Natural killer cell (primary cell): ENCODE measurements at places on chromosomes 6 and 20. TPM values are rescaled to one million over a fixed set of nuclear protein-coding genes. Genes with fewer than 3 reads are reported as not detected.
A peak's percentile ranks its signal among the peaks of the same experiment; 100 is the strongest.

DNA sequence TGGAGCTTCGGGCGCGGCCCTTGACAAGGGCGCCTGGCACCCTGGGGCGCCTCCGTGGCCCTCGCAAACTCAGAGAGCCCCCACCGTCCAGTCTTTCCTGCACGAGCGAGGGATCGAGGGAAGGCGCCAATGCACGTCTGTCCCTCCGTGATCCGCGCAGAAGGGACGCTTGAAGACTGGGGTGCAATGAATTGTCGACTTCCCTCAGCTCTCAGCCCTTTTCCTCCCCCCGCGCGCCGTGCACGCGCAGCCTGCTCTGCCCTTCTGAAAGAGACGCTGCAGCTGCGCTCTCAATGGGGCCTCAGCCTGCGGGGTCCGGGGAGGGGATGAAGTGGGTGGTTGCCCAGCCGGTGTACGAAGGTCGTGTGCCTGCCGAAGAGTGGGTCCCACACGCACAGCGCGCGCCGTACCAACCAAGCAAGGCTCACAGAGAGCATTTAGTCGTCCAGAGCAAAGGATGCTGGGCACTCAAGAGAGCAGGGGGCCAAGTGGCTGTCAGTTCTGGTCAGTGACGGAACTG is 5.5 kb upstream of the SOX4 start:
- peak; percentile 50 for DNase-seq

DNA sequence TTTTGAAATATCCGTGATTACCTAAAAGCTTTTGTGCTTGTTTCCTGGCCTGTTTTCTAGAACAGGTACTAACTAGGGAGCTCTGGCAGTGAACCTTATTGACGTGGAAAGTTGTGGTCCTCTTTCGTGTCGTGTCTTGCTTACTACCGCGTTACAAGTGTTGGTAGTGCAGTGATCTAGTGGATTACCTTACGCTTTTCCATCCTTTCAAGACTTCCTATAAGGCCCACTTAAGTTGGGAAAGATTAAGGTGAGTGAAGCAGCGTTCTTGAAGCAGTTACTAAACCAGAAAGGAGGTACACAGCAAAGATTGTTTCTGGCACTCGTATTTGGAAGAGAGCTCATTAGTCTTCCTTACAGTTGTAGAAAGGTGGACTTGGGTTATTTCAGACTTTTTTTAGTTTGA is 1.9 kb downstream of the PNRC1 start:
- DNase-seq, result no peak

DNA sequence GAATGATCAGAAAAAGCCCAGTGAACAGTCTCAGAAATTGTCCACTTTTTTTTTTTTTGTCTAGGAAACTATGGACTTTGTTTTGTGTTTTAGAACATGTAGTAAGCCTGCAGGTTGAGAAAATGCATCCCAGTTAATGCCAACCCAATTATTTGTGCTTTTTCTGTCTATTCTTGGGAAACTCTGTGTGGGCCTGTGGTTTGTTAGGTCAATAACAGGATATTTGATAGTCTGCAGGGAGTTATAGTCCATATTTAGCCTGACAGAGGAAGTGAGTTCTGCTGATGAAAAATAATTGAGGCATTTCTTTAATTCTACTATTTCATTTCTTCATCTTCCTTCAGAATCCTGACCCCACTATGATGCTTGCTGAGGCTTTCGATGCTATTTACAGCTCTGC is 154.0 kb upstream of the LAMP5 start:
- no peak for DNase-seq

GRCh38 chr6:135210632-135211305 is 29.7 kb downstream of the MYB start:
- DNase-seq, result no peak

GRCh38 chr6:165487347-165487746 is 175.7 kb downstream of the PDE10A start:
- DNase-seq, result no peak

DNA sequence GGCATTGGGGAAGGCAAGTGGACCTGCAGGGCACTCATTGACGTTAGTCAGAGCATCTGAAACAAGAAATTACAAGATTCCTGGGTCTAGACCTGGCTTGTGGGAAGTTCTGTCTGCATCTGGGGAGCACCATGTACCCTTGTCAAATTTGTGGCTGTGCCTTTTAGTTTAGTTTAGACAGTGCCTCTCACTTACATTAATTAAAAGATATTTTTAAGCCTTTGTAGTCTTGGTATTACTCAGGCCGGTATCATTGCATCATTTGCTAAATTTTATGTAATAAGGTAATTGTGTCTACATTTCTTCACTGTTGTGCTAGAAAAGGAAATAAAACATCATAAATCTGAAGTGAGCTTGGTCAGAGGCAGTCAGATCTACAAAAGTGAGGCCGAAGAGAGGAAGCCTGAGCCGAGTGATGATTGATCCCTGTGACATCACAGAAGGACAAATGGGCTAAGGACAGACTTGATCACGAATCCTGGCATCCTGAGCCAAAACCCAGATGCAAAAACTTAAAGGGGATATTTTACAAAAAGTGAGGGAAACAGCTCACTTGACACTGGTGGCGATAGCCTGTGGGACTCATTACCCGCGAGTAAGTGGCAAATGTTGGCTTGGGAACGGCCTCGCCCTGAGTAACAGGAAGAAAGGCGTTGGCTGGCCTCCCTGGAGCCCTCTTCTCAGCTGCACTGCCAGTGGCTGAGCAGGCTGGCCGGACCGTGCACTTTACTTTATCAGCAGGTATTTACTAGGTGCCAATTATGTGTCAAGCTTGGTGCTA is 106.5 kb downstream of the TCP11 start:
- DNase-seq, result no peak

- no peak for DNase-seq
Measured at GRCh38 chr20:54339093-54339492, 131.2 kb downstream of the PFDN4 start.

- DNase-seq, result no peak
Measured at GRCh38 chr20:60063048-60063451, 104.8 kb downstream of the CDH26 start.

GRCh38 chr20:30910937-30911725 is 346.3 kb upstream of the DEFB115 start:
- no peak for DNase-seq

- no peak for DNase-seq
Measured at GRCh38 chr20:44258226-44258890, 11.2 kb downstream of the GDAP1L1 start.

Gene PBOV1
- total RNA-seq, result not detected

Gene BPIFA1
- not detected for total RNA-seq

Gene SLPI
- not detected for total RNA-seq

Gene MTCH1
- 180 TPM for total RNA-seq

Gene RANBP9
- 52.2 TPM for total RNA-seq

Gene RBPJL
- not detected for total RNA-seq

Gene PSORS1C1
- total RNA-seq, result not detected

Gene HSPA12B
- total RNA-seq, result not detected

Gene MYB
- 3.5 TPM for total RNA-seq
